Fibroblast of skin of right quadriceps (primary cell): ENCODE measurements at places on chromosomes 5 and 9.

DNA sequence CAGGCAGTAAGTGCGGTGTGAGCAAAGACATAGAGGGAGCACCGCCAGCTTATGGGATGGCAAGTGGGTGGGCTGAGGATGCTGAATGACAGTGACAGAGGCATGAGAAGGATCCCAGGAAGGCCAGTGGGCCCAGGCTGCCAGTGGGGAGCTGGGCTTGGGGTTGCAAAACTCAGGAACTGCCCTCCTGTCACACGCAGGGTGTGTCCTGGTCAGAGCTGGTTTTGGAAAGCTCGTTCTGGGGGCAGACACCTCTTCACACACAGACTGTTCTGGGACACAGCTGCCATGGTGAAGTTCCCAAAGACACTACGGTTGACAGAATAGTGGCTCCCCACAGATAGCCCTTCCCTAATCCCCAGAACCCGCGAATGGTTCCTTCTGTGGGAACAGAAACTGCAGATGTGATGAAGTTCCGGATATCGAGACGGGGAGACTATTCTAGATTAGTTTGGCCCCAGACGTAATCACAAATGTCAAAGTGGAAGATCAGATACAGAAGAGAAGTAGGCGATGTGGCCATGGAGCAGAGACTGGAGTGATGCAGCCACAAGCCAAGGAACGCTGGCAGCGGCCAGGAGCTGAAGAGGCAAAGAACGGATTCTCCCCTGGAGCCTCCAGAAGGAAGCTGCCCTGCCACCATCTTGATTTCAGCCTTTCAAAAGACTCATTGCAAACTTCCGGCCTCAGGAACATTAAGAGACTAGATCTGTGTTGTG, 159.0 kb downstream of the COL23A1 start:
- no peak for DNase-seq

DNA sequence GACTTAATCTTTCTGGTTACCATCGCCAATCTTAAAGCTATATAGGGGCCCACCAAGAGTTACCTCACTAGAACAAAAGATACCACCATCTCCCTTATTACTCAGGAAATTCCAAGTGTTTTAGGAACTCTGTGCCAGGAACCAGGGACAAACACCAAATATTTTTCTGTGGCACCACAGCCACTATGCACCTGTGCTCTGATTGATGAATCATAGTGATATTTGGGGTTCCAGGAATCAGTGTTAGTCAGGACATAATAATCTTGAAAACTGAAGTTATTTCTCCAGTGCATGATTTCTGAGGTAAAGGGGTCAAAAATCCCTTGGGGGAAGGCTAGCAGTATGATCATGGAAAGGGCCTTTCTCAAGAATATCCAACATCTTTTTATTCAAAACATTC, 10.2 kb upstream of the TMED7 start:
- DNase-seq: no peak

DNA sequence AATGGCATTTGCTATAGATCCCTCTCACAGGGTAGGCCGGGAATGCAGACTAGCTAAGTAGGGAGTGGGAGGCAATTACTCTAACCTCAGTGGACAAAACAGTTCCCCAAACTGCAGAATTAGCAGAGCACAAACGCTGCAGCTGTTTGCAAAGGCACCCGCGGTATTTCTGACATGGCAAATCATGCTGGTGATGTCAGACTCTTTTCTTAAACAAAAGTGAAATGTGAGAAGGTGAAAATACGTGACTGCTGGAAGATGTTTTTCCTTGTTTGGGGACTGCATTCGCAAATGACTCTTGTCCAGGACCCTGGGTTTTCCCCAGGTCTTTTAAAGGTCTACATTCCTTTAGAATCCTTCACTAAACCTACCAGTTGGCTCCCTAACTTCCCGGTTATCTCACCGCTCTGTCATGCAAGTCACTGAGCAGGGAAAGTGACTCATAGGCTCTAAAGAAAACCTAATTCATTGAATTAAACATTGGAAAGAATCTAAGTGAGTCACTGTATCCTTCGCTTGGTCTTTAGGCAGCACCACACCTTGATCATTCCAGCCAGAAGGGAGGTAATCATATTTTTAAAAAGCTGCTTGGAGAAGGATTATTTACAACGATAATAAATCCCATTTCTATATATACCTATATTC, 91.5 kb upstream of the DNAH5 start:
- peak; percentile 100 for DNase-seq

- peak; percentile 66 for DNase-seq
Measured at GRCh38 chr9:133074111-133074651, 12.4 kb downstream of the CEL start.

DNA sequence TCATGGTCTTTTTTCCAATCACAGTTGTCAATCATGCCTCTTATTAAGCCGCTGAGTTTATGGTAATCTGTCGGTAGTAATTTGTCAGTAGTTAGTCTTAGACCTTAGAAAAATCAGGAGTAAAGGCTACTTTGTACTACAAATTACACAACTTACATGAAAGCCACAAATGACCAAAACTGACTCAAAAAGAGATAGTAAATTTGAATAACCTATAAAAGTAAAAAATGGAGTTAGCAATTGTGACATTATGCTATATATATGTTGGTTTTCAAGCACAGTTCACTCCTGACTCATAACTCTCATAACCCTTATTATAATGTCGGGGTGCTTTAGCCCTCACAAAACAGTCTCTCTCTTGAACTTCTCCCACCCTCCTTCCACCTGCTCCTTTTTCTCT, 251.8 kb downstream of the ROR2 start:
- no peak for DNase-seq

DNA sequence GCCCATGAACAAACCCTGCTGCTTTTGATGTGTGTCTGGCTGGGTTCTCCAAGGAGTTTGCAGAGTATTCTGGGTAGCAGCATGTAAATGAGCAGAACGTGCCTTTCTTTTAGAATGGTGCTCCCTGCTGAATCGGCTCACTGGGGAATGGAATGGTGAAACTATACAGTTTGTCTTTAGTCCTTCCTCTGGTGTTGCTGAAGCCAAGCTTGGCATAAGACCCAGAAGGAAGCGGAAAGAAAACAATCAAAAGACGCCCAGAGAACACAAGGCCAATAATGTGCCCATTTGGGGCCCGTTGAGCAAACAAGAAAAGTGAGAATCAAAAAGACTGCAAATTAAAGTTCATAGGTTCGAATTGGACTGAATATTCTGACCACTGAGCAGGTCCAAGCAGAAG, 60.1 kb downstream of the MVB12B start:
- no peak for DNase-seq

DNA sequence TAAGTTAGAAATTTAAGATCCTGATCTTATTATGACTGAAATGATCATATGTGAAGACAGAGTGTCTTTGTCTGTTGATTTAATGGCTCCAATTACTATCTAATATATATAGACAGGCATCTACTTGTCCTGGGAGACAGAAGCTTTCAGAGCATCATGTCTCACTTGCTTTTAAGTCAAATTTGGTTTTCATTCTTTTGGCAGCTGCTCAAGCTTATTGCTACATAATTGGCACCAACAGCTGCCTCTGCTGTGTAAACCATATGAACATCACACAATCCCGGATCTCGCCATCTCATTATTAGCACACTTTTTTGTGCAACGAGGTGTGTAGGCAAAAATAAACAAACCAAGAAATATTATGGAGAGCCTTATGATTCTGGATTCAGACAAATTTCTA, 1717.9 kb downstream of the EFNA5 start:
- DNase-seq: peak; percentile 35

DNA sequence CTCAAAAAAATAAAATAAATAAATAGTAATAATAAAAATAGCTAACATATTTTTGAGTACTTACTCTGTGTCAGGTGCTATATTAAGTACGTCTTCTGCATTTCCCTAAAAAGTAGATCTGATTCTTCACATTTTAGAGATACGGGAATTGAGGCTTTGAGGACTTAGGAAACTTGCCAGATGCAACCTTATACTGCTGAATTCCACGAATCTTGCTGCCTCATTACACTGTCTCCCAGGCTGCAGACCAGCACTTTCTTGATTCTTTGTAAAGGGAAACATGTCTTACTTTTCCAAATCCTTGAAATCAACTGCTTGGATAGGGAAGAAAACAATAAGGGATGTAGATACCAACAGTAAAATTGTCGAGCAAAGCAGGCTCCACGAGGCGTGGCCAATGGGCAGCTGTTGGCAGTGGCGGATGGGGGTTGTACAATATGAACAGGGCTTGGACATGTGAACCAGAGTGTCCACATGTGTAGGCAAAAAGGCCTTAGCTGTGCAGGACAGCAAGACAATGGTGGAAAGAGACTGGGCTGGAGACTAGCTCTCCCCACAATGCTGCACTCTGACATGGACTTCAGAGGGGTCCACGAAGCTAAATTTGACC, 124.3 kb upstream of the RAI14 start:
- DNase-seq: peak; percentile 52

- DNase-seq: no peak
Measured at GRCh38 chr9:37812773-37813379, 12.3 kb downstream of the DCAF10 start.

GRCh38 chr5:106801554-106801953, 869.2 kb downstream of the EFNA5 start:
- no peak for DNase-seq

DNA sequence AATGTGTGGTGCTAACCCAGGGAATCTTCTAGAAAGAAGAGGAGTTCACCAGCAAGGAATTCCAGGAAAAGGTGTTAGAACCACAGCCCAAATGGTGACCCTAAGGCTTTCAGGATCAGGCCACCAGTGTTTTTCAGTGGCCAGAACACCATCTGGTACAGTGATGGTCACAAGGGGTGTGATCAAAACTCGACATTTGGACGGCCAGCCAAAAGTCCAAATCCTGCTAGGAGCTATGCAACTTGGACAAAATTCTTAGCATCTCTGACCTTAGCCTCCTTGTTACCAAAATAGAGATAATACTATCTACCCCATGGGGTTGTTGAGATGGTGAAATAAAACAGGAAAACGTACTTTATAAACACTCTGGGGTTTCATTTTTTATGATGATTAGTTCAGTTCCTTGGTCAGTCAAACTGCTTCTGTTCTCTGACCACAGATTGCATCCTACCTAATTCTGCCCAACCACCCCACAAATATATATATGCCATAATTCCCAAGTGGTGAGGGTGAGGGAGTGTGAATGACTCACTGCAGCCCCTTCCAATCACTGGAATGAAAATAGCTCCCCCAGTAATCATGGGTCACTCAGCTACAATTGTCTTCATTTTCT, 210.3 kb downstream of the CDK5RAP2 start:
- peak; percentile 68 for DNase-seq

DNA sequence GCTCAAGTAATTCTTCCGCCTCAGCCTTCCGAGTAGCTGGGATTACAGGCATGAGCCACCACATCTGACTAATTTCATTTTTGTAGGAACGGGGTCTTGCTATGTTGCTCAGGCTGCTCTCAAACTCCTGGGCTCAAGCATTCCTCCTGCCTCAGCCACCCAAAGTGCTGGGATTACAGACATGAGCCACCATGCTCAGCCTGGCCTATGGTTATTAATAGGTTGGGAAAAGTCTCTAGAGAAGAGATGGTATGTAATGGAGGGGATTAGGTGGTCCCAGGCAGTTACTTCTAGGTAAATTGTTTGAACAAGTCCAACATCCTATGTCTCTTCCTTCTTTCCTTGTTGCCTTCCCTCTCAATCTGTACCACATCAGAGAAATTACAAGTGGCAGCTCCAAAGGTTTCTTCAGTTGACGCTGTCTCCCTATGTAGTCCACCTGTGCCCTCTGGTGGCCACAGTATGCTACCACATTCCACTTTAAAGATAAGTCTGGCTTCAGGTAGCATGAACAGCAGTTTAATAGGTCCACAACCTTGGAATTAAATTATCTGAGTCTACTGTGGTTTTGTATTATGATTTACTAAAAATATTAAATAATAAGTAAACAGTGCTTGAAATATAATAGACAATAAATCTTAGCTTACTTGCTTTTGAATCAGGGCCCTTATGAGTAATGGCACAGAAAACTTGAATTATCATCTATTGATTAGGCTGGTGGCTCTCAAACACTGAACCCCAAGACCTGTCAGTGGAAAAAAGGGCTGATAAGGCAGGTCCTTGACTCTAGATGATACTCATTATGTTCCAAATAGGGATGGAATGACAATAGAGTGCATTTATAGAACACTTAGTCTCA, 9.7 kb downstream of the TIGD6 start:
- peak; percentile 64 for DNase-seq

DNA sequence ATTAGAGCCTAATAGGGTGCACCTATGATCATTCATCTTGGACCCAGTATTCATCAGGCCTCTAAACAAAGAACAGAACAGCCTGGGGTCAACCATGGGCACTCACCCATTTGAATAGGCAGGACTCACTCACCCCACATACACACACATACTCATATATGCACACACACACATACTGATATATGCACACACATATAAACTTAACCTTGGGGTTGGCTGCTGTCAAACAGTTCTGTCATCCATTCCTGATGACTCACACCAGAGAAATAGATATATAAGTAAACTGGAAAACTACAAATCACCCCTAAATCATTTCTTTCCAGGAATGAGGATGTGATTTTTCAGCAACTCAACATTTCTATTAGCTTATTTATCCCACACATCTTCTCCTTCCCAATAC, 51.3 kb downstream of the ARL15 start:
- peak; percentile 41 for DNase-seq

GRCh38 chr5:113215401-113216060, 219.3 kb downstream of the TSSK1B start:
- peak; percentile 55 for DNase-seq

- no peak for DNase-seq
Measured at GRCh38 chr9:35158501-35159280, 3.1 kb upstream of the UNC13B start.

- no peak for DNase-seq
Measured at GRCh38 chr9:122179054-122179689, 19.5 kb downstream of the MORN5 start.

DNA sequence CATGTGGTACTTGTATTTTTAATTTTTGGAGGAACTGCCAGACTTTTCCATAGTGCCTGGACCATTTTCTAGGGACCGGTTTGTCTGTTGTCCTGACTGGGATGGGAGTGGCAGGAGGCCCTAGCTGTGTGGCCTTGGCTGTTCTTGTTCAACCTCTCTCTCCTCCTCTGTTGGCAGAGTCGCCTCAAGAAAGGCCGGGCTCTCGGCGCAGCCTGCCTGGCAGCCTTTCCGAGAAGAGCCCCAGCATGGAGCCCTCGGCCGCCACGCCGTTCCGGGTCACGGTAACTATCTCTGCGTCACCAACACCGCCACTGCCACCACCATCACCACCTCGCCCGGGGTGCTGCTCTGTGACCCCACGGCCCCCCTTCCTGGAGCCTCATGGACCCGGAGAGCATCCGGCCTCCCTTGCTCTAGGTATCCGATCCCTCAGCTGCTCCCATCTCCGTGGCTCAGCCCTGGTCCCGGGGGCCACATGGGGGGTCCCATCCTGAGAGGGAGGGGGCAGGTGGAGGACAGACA, 27.1 kb downstream of the DAB2IP start:
- DNase-seq: no peak

DNA sequence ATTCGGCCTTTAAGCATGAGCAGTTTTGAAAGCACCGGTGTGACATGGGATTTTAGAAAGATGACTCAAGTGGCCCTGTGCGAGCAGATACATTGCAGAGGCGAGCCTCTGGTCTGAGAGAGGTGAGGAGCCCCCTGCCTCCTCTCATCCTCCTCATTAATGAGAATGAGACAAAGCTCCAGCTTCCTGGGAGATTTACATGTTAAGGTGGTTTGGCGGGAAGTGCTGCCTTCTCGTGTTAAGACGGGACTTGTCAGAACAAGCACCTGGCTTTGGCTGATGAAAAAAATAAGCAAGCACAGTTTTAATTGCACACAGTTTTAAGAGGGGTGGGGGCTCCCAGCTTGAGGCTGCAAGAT, 68.1 kb downstream of the ACTL7B start:
- DNase-seq: no peak

- DNase-seq: no peak
Measured at GRCh38 chr5:141223112-141223783, at the start of gene PCDHB14. Gene PCDHB14 (plus strand): TSS chr5:141223343. CDS start chr5:141223506, 163 bp downstream.
